Effector CD8-positive, alpha-beta T cell (primary cell): ENCODE measurements at places on chromosomes 1 and 21.
A peak's percentile ranks its signal among the peaks of the same experiment; 100 is the strongest.

DNA sequence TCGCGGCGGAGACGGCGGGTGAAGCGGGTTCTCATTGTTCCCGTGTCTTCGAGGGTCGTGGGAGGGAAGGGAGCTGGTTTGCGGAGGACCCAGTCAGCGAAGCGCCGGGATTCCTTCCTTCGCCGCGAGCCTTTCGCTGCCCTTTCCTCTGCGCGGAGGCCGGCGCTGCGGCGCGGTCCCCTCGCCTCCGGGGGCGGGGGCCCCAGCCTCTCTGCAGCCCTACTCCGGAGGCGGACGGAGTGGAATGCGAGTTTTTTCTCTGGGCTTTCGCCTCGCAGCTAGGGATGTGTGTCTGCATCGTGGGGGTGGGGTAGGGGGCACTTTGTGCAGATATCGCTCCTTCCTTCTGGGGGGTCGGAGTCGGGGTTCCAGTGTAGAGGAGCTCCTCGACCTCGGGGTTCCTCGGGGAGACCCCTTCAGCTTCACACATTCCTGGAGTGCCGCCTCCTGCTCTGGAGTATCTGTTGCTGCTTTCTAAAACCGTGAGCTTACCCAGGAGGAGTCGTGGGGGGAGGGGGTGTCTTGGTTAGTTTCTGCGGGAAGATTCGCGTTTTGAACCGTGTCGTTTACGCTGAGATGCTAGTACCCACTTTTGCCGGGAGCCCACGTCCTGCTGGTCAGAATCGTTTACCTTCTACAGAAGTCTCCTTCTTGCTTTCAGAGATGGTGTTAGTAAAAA, 595 bp downstream of the RNF2 start:
- DNase-seq = peak; percentile 26

- no peak for DNase-seq
These were observed 108.5 kb upstream of the LRRC7 start for GRCh38 chr1:69459244-69459643.

DNA sequence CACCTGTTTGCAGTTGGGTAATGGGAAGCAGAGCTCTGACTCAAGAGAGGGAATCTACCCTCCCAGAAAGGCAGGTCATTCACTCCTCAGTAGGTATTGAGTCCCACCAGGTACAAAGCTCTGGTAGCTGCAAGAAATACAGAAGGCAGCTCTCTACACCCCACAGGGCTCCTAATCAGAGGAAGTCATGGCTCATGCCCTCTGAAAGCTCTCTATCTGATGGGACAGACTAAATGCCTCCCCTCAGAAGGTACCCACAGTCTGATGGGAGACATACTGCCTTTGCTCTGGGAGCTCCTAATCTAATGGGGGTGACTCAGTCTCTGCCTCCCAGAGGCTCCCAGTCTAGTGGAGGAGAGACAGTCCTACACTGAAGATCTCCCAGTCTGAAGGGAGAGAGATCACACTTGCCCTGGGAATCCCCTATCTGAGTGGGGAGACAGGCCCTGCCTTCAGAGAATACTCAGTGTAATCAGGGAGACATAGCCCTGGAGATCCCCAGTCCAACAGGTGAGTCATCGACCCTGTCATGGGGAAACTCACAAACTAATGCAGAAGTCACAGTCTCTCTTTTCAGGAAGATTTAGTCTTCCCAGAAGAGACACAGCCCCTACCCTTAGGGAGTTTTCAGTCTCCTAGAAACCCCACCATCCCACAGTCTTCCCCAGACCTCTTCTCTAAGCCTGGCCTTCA, 23.7 kb downstream of the CAMK1G start:
- DNase-seq = no peak

- DNase-seq = no peak
These were observed 40.2 kb downstream of the RNF11 start for GRCh38 chr1:51276286-51276685.

DNA sequence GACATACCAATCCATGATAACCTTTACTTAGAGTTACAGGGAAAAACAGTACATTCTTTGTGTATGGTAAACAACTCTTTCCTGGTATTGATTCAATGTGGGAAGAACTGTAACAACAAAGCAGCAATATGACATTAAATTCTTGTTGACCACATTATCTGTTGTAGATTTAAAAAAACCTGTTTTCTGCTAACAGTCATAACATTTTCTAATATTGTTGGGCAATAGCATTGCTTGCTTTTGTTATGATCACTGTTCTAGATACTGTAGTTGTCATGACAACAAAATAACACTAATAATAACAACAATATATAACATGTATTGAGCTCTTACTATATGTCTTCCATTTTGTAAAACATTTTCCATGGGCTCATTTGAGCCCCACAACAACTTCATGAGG, 54.2 kb downstream of the PDE4B start:
- DNase-seq = no peak

- no peak for DNase-seq
These were observed 22.4 kb downstream of the CHI3L2 start for GRCh38 chr1:111249960-111250359.

DNA sequence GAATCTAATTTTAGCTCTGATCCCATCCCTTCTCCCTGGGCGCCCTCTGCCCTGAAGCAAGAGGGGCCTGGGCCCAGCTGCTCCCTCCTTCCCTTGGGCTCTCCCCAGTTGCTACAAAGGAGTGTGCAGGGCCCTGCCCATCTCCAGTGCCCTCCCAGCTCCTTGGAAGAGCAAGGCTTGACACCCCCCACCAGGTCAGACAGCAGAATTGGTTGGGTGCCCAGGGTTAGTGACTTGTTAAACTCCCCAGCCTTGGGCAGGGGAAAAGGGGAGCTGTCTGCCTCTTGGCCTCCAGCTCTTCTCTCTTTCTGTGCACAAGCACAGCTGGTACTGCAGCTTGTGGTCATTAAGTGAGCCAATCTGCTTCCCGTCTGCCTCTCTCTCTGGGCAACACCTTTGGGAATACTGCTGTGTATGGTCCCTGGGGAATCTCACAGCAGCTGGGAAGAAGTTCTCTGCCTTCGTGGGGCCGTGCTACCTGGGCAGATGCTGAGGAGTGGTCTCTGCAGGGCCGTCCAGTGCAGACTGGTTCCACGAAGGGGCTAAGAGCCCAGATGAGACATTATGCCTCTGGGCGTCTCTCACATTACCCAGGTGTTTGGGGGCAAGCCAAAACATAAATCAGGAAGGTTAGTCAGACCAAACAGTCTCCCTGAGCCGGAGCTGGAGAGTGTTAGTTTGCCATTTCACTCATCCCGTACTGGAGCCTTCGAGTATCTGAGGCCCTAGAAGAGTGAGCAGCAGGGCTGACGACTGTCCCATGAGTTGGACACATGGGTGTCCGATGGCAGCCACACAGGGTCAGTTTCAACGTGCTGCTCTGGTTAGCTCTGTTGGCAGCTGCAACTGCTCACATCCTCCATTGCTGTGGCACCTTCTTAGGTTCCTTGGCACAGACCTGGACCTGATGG, 37.3 kb downstream of the TMEM53 start:
- DNase-seq = no peak

- no peak for DNase-seq
These were observed 15.6 kb upstream of the CSF1 start for GRCh38 chr1:109894823-109895719.

- DNase-seq = no peak
These were observed 7.1 kb downstream of the FAM78B start for GRCh38 chr1:166159656-166160055.

- no peak for DNase-seq
These were observed at the start of gene MROH7 for GRCh38 chr1:54640863-54641836. Gene MROH7 (plus strand): TSS chr1:54641786. CDS start chr1:54652927, 11,141 bp downstream.

- no peak for DNase-seq
These were observed 3.0 kb downstream of the CRCT1 start for GRCh38 chr1:152517237-152517811.

- no peak for DNase-seq
These were observed 78.0 kb downstream of the RGS13 start for GRCh38 chr1:192713921-192714320.

GRCh38 chr1:27299385-27300271, 22.3 kb upstream of the TMEM222 start:
- no peak for DNase-seq

DNA sequence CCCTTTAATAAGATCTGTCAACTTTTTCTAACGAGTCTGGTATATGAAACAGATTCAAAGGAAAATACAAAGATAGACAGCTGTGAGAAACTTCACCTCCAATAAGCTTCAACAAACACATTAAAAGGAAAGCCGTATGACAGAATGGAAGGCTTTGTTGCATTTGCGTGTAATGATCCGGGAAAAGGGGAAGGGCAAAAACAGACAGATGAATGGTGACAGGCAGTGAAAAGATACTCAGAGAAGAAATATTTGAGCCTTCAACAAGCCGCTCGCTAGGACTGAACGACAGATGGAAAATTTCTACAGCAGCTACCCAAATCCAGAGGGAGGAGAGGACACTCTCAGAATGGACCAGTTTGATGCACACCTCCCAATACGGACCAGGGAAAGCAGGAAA, 14.9 kb downstream of the COPA start:
- DNase-seq = no peak

GRCh38 chr1:39688706-39689105, 2.5 kb downstream of the HPCAL4 start:
- DNase-seq = no peak

DNA sequence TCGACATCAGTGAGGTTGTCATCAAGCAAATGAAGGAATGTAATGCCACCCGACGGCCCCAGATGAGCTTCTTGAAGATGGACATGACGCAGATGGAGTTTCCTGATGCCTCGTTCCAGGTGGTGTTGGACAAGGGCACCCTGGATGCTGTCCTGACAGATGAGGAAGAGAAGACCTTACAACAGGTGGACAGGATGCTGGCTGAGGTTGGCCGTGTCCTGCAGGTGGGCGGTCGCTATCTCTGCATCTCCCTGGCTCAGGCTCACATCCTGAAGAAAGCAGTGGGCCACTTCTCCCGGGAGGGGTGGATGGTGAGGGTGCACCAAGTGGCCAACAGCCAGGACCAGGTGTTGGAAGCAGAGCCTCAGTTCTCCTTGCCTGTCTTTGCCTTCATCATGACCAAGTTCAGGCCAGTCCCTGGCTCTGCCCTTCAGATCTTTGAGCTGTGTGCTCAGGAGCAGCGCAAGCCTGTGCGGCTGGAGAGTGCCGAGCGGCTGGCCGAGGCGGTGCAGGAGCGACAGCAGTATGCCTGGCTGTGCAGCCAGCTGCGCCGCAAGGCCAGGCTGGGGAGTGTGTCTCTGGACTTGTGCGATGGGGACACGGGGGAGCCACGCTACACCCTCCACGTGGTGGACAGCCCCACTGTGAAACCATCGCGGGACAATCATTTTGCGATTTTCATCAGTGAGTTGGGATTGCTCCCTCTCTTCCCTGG, 2.5 kb downstream of the METTL13 start:
- no peak for DNase-seq

DNA sequence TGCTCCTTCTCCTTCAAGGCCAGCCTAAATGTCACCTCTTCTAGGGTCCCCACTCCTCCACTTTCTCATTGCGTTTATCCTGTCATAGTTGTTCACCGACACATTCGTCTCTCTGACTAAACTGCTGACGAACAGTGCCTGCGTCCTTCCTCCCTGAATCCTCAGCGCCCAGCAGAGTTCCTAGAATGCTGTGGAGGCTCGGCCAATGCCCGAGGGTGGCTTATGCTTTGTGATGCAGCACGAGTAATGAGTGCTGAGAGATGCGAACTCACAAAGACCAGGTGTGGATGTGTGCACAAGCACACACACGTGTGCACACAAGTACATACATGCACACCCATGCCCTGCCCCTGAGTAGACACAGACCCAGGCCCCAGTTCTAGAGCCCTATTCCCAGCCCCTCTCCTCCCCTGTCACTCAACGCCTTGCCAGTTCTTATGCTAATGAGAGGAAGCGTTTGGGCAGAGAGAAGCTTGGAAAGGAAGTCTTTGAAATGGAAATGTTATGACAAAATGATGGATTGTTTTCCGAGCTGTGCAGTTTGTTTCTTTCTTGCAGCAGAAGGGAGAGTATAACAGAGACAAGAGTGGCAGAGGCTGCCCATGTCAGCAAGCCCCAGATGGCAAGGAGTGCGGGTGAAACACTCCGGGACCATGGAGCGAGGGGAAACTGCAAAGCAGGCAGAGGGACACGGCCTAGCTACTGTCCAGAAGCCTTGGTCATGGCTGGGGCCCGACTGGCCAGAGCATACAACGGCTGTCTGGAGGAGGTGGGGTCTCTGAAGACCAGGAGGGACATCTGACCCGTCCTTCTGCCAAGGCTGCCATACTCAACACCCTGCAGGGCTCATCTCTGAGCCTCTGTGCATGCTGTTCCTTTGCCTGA, 24.2 kb downstream of the KCNA10 start:
- DNase-seq = no peak

- DNase-seq = no peak
These were observed 726.5 kb upstream of the ADAMTS5 start for GRCh38 chr21:27693376-27693775.

- DNase-seq = no peak
These were observed 63.7 kb downstream of the DYRK1A start for GRCh38 chr21:37430184-37430821.

GRCh38 chr1:220521778-220522177, 6.2 kb upstream of the MARK1 start:
- no peak for DNase-seq

GRCh38 chr1:54955359-54955758, 25.1 kb upstream of the TMEM61 start:
- DNase-seq = no peak

DNA sequence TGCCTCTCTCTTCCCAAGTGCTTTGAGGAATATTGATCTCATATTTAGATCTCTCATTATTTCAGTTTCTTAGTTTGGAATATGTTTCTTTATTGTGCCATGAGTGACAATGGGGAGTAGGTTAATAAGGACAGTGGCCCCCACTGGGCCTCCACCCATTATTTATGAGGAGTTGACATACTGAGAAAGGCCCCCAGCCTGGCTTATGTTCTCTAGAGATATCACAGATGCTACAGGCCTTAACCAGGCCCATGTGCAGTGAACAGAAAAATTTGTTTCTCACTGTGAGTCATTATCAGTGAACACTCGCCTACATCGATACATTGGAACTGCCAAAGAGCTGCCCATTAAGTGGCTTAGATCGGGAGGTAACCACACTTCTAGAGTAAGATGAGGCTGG, 35.7 kb upstream of the SYT6 start:
- DNase-seq = no peak

- peak; percentile 68 for DNase-seq
These were observed at the start of gene TOR1AIP2 for GRCh38 chr1:179877586-179878265. Gene TOR1AIP2 (minus strand): TSS chr1:179877803. CDS start chr1:179852665, 25,138 bp downstream.

GRCh38 chr1:33454646-33455282, 17.7 kb upstream of the ZSCAN20 start:
- no peak for DNase-seq

DNA sequence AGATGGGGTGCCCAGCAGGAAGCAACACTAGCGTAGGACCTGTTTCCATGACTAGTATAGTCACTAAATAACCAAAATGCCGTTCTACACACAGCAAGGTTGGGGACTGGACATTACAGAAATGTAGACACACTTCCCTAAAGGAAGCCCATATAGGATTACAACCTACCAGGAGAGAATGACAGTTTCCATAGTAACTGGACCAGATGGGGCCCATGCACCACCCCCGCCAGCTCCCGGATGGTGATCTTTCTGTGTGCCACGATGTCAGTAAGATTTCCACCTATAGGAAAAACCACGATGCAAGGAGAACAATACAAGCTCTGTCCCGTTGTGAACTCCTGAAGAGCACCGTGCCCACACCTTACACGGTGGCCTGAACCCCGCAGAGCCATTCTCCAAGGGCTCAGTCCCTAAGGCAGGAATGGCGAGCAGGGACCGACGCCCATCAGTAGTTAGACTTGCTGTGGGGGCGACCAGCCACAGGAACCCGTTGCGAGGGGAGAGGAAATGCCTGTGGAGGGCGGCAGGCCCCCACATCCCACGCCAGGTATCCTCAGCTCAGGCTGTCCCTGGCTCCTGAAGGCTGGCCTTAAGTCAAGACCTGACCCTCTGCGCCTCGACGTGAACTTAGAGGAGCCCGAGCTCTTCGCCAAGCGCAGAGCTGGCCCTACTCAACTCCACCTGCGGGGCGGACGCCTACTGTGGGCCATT, 13.6 kb upstream of the CEP85 start:
- DNase-seq = no peak

GRCh38 chr1:194167956-194168640, 981.7 kb upstream of the B3GALT2 start:
- DNase-seq = no peak
